ENCODE measurements at places on chromosomes 16 and 17.
A peak's percentile ranks its signal among the peaks of the same experiment; 100 is the strongest.

DNA sequence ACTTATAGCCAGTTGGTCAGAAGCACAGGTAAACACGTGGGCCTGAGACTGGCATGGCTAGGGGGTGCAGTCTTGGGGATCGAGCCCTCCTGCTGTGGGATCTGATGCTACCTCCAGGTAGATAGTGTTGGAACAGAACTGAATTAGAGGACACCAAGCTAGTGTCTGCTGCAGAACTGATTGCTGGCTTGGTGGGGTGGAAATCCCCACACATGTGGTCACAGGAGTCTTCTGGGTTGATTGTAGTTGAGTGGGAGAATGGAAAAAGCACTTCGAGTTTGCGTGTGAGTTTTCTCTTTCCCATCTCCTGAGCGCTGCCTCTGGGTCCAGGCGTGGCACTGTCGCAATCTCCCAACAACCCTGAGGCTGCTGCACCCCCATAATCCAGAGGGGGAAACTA is 8.0 kb upstream of the SPATA32 start:
- no peak for DNase-seq

DNA sequence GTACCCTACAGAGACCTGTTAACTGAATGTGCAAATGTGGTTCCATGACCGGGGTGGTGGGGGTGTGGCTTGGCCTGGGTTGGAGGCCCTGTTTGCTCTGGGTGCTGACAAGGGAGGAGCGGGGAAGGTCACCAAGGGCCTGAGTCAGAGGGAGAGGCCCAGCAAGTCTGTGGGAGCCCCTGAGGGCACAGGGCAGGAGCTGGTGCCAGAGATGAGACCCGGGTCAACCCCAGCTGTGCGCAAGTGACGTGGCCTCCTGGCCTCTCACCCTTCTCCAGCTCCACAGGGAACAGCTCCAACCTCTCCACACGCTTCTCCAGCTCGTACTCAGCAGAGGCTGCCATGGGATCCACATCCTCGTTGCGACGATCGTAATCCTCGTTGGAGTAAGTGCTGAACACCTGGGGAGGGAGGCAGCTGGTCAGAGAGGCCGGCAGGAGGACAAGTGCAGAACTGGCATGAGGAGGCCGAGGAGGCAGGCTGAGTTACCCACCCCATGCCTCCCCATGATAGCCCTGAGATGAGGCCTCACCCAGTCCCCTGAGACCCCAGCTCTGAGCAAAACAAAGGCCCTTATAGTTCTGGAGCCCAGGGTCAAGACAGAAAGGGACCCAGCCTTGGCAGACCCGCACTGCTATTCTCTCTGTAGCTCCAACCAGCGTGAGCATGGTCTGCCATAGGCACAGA is 5.5 kb downstream of the PPP1R9B start:
- DNase-seq: no peak

GRCh38 chr16:2783581-2784357 is 3.6 kb downstream of the PRSS33 start:
- no peak for DNase-seq

DNA sequence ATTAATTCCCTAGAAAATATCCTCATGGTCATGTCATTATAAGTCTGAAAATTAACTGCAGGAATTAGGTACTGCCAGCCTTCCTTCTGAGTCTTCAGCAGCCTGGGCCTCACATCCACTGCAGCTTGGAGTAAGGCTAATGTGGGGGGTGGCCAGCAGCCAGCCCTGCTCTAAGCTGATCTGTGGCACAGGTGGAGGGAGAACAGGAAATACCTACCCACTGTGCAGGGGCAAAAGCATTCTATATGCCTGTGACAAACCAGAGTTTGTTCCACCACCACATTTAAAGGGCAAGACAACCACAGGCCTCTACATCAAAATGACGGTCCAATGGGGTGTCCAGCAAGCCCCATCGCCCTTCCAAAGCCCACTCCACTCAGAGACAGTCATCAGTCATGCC is 9.4 kb downstream of the NPRL3 start:
- no peak for DNase-seq

- no peak for DNase-seq
Observed at GRCh38 chr16:23301251-23302044, 654 bp upstream of the SCNN1B start.

GRCh38 chr17:59074494-59074893 is 32.2 kb downstream of the TRIM37 start:
- DNase-seq: no peak

DNA sequence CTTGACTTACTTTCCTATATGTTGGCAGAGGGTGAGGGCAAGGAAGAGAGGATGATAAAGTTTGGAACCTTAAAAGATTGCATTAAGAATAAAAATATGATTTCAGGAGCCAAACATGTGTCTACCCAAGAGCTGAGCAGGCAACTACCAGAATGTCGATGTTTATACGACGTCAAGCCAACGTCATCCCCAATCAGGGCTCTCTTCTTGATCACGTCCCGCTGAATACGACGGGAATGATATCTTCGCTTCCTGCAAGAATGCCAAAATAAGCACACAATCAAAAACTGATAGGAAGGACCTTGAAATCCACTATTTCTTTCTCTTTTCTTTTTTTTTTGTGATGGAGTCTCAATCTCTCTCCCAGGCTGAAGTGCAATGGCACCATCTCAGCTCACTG is 20.1 kb upstream of the ITGAE start:
- no peak for DNase-seq

GRCh38 chr17:72535346-72535745 is 414.5 kb downstream of the SOX9 start:
- DNase-seq: no peak

- peak; percentile 72 for DNase-seq
Observed at GRCh38 chr17:45235416-45236281, 14.0 kb downstream of the FMNL1 start.

- no peak for DNase-seq
Observed at GRCh38 chr17:36884495-36885152, 52.7 kb upstream of the LHX1 start.

GRCh38 chr16:85704011-85704410 is 15.3 kb upstream of the GINS2 start:
- no peak for DNase-seq

DNA sequence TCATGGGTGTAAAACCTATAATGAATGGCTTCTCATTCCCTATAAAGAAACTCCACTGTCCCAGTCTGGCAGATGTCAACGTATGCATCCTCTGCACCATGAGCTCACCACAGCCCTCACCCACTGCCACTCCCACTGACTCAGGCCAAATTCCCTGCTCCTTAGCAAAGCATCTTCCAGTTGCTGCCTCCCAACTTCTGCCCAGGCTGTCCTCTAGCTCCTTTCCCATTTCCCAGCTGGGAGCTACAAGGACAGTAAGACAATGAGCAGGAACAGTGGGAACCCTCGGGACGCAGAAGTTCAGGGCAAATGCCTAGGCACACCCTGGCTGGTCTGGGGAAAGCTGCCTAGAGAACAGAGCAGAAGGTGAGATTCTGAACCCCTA is 9.1 kb upstream of the THAP11 start:
- DNase-seq: no peak

- DNase-seq: no peak
Observed at GRCh38 chr16:100989-101388, 23.0 kb downstream of the MPG start.

DNA sequence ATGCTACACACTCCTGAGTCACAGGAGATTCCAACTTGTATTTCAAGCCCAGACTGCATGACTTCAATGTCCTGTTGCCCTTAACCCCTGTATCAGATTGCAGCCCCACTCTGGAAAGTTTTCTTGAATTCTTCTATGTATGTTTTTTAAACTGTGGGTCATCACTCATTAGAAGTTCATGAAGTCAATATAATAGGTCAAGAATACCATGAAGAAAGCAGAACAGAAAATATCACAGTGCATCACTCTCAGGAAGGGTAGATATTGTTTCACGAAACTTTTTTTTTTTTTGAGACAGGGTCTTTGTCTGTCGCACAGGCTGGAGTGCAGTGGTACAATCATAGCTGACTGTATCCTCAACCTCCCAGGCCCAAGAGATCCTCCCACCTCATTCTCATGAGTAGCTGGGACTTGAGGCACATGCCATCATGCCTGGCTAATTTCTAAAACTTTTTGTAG is 20.5 kb downstream of the PRKCB start:
- no peak for DNase-seq

GRCh38 chr17:57269598-57270255 is 13.4 kb downstream of the MSI2 start:
- no peak for DNase-seq

DNA sequence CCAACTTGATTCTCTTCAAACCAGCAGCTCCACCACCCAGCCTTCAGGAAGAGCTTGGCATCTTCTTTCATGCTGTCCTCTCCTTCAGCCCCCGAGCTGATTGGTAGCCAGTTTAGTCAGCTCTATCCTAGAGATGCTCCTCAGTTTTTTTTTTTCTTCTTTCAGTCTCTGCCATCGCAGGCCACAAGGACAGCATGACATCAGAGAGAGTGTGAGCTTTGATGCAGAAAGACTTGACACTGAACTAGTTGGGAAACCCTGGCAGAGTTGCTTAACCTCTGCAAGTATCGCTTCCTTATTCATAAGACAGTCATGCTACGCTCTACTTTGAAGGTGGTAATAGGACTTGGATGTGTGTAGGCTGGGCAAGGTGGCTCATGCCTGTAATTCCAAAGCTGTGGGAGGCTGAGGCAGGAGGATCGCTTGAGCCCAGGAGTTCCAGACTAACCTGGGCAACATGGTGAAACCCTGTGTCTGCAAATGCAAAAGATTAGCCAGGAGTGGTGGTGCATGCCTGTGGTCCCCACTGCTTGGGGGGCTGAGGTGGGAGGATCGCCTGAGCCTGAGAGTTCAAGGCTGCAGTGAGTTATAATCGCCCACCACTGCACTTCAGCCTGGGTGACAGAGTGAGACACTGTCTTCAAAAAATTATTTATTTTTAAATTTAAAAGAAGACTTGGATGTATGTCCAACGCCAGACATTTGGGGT is 2.6 kb downstream of the CD300LB start:
- DNase-seq: no peak

DNA sequence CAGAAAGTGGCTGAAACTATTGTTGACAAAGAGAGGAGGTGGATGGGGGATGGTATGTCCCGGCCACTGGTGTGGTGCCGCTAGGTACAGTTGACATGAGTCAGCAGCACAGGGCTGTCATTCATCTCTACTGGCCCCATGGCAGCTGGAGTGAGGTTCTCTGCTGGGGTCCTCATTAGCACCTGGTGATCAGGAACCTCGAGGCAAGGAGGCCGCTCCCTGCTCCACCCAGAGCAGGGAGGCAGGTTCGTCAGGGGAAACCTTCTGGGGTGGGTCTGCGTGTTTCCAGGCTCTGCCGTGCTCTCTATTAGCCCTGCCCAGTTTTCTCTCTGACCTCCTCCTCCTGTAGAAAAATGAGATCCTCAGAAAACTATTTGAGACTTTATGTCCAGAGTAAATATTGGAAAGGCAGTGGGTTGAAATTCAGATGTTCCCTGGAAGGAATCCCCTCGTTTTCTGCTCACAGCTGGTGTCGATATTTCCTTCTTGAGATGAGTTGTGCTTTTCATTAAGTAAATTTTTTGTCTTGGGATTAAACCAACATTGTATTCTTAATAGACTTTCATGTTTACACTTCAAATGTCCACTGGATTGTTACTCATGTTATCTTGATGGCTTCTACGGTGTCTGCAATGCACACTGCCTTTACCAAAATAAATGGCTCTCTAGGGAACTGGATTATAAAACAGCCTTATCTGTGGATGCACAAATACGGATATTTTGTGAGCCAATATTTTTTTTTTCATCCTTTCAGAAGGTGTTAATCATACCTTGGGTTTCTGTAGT is 7.1 kb downstream of the NTN1 start:
- no peak for DNase-seq

- no peak for DNase-seq
Observed at GRCh38 chr16:20814784-20815183, 8.5 kb downstream of the REXO5 start.

GRCh38 chr16:2008631-2009163 is 924 bp downstream of the ZNF598 start:
- peak; percentile 24 for DNase-seq

DNA sequence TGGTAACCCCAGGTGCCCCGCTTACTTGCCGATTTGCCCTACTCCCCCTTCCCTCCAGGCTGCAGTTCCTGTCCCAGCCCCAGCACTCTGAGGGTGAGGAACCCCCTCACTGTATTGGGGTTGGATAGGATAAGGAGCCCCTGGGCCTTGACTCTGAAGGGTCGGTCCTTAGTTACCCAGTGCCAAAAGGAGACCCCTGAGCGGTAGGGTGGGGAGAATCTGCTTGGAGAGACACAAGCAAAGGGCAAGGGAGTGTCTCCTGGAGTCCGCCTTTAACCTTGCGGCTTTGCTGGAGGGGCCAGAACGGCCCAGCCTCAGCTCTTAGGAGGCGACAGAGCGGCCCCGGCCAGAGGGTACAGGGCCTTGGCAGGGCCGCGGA is 13.0 kb downstream of the CARD14 start:
- DNase-seq: no peak

DNA sequence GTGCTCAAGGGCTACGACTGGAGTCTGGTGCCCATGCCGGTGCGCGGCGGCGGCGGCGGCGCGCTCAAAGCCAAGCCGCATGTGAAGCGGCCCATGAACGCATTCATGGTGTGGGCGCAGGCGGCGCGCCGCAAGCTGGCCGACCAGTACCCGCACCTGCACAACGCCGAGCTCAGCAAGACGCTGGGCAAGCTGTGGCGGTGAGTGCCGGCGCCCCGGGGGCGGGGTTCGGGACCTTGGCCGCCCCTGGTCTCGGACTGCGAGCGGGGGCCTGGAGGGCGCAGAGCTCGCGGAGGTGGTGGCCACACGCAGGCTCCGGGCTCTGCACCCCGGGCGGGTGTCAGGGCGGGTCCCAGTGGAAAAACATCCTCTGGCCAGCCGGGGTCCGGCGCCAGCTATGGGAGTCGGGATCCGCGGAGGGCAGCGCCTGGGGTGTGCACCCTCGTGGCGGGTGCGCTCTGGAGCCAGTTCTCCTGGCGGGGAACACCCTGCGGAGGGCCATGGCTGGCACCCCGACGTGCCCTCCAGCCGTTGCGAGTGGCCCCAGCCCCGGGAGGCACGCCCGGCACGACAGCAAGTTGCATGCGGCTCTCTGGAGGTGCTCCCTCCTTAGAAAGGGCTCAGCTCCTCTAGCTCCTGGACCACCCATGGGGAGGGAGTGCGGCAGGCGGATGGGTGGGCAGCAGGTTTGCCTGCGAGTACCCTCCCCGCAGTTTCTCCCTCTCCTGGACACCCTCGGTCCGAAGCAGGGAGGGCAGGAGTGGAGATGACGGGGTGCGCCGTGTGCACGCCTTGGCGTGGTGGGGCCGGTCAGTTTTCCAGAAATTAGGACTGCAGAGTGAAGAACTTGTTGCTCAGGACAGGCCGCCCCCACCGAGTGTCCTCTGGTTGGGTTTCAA is 824 bp downstream of the SOX8 start:
- peak; percentile 34 for DNase-seq

GRCh38 chr17:1597861-1598342 is 30.7 kb downstream of the SLC43A2 start:
- DNase-seq: no peak
